ENCODE measurements at places on chromosomes 7 and 10.
A peak's percentile ranks its signal among the peaks of the same experiment; 100 is the strongest.

DNA sequence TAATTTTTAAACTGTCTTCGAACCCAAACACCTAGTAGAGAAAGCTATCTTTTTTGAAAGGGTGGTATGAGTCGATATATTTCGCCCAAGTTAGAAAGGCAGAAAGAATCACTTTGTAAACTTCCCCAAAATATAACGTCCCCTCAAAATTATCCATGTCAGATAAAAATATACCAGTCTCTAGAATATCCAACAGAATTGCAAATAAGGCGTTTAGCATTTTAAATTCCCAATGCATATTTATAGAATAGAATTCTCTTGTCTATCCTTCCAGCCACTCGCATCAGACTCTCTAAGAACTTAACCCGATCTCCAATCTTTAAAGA lies 2.1 kb downstream of the CTBP2 start:
- no peak for DNase-seq

GRCh38 chr7:12493863-12494686 lies 76.4 kb upstream of the SCIN start:
- no peak for DNase-seq

- peak; percentile 27 for DNase-seq
These were observed 11.7 kb downstream of the NOBOX start for GRCh38 chr7:144391823-144392255.

DNA sequence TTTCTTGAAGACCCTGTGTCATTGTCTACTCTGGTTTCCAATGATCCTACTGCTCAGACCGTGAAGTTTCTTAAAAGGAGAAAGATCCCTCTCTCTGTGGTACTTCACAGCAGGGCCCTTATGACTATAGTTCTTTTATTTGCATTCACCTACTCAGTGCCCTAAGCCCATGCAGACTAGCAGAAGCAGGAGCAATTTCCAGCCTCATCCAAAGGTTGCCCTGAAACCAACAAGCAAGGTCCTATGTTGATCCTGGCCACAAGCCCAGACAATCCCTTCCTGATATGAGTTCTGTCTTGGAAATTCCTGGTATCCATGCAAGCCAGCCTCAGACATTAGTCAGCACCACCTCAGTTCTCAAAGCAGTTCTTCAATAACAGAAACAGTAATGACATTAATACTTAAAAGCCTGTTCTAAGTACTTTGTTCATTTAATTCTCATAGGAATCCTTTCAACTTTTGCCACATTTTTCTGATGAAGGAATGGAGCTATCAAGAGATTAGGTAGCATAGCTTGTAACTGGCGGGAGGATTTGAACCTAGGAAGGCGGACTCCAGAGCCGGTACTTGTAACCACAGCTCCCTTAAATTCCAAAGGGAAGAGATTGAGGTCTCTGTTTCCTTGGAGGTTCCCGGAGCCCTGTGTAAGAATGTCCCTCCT lies 58.1 kb upstream of the ST8SIA6 start:
- no peak for DNase-seq

DNA sequence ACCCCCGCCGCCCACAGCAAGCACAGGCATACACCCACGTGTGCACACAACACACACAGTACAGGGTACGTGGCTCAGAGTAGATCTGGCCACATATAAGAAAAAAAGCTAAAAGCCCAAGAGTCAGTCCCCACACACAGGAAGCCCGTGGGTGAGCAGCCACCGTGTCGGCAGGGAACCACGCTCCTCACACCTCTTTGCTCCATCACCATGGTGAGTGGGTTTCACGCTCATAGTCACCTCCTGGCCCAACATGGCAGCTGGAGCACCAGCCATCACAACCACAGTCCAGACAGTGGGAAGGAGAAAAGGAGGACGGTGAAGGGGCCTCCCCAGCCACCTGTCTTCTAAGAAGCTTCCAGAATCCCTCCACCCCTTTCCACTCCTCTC lies 76.0 kb upstream of the PDGFA start:
- DNase-seq, result no peak

DNA sequence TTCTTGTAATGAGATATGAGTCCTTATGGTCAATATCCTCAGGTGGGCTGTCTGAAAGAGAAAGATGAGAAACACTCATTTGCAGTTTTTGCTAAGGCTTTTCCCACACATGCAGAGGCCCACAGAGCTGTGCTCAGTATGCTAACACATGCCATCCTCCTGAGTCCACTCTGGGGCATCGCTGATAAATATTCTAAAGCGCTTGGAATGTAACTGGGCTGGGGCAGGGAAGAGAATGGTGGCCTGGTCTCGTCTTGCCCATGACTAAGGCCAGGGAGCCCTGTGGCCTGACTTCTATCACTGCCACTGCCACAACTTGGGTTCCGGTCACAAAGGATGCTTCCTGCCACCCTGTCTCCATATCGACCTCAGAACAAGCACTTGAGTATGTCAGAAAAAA lies 199.7 kb upstream of the FRMD4A start:
- no peak for DNase-seq

All from NCI-H1930 (cell line).